ENCODE measurements at places on chromosomes 5 and 9.

DNA sequence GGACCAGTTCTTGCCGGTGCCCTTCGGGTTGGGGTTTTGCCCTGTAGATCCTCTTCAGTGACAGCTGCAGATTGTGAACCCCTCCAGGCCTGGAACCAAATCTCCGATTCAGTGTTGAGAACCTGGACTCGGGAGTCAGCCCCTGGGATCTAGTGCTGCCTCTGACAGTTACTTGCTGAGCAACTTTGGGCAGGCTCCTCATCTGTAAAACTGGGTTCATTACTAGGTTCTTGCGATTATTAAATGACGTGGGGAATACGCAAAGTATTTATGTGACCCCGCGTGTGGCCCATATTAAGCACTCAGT is 600 bp downstream of the ERCC6L2 start:
- no peak for DNase-seq

- DNase-seq, result no peak
Measured at GRCh38 chr5:179832039-179832745, 11.5 kb downstream of the SQSTM1 start.

DNA sequence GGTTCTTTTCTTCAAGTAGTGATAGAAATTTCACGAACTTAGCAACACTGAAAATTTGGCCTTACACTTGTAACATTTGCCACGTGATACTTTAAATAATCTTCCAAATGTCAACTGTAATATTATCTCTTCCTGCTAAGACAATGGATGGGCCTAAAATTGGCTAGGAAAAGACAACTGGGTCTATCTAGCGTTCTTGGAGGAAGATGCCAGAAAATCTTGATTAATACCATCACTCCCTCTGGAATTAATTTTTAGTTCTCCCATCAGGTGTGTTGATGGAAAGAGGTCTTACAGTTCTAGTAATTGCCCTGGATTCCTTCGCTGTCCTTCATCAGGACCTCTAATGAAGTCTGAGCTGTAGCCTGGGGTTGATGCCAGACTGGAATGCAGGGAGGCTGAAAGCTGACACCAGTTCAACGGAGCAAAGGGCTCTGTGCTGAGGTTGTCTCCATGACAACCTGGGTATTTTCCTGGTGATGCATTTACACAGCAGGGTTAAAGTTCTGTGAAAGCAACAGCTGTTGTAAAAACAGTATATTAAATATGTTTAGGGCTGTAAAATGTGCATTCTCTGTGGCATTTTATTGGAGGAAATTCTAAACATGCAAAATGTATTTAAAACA is 92.3 kb downstream of the GAS1 start:
- peak; percentile 93 for DNase-seq

GRCh38 chr5:55645304-55645703 is 66.8 kb downstream of the SLC38A9 start:
- peak; percentile 33 for DNase-seq

DNA sequence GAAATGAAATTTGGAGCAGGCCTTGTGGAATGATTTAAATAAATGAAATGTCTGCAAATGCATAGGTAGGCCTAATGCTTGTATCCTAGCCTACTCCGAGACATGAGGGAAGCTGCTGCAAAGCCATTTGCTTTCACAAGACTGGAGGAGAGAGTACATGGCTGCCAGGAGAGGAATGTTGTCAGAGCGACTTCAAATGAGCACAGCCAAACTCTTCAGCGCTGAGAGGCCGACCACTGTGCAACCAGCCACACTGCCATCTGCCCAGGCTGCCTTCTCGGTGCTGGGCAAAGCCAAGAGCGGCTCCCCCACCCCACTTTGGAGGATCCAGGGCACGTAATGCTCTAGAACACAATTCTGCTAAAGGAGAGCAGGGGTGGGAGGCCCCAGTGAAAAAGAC is 122.6 kb downstream of the RASEF start:
- DNase-seq, result no peak

GRCh38 chr9:79928661-79929223 is 357.0 kb downstream of the TLE4 start:
- DNase-seq, result no peak

DNA sequence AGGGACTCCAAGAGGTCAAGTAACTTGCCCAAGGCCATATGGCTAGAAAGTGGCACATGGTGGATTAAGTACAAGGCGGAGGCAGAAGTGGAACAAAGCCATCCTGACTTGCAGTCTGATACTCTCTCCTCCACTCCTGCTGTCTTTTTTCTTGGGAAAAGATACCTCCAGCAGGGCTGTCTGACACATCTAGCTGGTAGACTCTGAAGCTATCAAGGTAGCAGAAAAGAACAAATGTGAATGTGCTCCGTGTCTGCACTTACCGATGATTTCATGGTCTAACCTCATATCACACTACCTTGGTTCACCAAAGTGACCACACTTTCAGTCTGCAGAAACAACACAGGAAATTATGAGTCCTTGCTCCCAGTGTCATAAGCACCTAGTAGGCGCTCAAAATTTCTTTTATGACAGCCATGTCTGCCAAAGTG is 284.8 kb downstream of the CRB2 start:
- DNase-seq, result no peak

- no peak for DNase-seq
Measured at GRCh38 chr5:137761566-137761965, 7.4 kb upstream of the HNRNPA0 start.

DNA sequence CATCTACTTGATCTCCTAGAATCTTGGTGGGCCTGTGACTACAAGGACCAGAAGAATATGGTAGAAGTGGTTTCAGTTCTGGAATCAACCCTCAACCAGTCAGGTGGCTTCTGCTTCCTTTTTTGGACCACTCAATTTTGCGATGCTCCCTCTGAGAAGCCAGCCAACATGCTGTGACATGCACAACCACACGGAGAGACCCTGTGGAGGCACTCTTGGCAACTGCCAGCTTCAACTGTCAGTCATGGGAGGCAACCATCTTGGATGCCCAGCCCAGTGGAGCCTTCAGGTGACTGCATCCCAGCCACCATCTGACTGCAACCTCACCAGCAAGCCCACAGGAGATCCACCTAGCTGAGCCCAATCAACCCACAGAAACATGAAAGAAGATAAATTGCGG is 137.3 kb downstream of the FAM114A2 start:
- no peak for DNase-seq

DNA sequence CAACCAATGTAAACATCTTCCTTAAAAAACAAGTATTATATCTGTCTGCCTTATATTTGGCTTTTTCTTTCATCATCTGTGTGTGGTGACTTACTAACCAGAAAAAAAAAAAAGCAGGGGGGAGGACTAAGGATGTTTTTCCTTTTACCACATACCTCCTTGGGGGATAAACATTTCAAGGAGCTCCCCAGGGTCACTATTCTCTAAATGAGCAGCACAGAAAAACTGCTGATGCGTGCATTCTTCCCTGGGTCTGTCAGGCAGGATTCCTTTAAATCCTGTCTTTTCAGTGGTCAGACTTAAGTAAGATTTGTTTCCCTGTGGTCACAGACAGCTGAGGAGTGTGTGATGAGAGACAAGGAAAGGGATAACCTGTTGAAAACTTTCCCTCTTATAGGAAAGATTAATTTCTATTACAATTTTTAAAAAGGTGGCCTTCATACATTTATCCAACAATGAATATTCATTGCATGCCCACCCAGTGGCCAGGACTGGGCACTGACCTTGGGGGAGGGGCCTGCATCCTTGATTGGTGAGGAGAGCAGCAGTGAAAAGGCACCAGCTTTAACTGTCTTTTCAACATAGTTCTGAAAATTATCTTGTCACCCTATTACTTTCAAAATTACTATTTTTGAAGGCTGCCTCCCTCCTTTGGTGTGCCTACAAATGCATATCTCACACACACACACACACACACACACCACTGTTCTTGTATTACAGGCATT is 123.1 kb downstream of the TLE4 start:
- DNase-seq, result peak; percentile 86

GRCh38 chr5:12095808-12096281 is 191.6 kb upstream of the CTNND2 start:
- peak; percentile 14 for DNase-seq

GRCh38 chr5:57246426-57246825 is 72.6 kb downstream of the GPBP1 start:
- DNase-seq, result no peak

GRCh38 chr5:127950707-127951391 is 132.7 kb upstream of the SLC12A2 start:
- no peak for DNase-seq

DNA sequence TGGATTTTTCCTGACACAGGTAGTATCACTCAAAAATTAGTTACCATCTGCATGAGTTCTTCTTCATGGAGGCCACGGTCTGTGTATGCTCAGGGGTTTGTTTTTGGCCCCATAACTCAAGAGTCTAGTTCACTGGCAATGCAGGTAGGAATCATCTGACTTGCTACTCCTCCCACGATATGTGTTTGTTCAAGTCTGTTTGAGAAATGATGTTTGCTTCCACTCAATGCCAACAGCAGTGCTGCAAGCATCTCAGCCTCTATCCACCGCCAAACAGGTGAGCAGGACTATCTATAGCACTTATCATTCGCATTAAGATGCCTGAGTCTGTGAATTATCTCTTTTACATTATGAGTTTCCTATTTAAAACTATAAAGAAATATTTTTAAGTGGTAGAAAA is 264.8 kb upstream of the PTGER4 start:
- DNase-seq, result no peak

DNA sequence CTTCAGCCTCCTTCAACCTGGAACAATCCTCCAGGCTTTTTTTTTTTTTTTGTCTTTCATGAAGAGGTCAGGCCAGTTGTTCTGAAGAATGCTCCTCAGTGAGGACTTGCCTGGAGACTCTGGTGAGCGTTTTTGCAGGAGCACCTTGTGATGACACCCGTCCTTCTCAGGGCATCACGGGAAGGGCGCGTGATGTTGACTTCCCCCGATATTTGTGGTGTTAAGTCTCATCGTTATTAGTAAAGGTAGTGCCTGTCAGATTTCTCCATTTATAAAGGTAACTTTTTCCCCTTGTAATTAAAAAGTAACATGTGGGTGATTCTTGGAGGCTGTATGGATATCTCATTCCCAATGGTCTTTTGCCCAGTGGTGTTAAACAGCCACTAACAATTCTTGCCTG is 11.1 kb upstream of the PSMB7 start:
- DNase-seq, result no peak

GRCh38 chr5:59180515-59180914 is 597.6 kb downstream of the RAB3C start:
- no peak for DNase-seq

DNA sequence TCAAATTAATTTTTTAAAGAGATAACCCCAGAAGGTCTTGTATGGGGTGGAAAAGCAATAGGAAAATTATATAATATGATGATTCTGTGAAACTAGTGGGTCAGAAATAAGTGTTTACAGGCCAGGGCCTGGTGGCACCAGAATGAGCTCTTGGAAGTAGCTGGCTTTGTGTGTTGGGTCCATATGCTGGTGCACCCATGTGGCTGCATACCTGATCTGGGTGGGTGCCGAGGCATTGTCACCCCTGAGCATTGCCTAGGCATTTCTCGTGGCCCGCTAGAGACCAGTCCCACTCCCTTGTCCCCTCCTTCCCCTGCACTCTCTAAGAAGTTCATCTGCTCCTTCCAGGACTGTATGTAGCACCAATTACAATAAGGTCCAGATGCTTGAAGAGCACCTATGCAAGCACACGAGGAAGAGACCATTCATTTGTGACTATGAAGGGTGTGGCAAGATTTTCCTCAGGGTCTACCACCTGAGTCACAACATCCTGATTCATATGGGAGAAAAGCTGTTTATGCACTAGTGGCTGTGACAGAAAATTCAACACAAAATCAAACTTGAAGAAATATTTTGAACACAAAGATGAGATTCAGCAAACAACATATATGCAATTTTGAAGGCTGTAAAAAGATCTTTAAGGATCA is 19.8 kb upstream of the IL33 start:
- no peak for DNase-seq

- peak; percentile 65 for DNase-seq
Measured at GRCh38 chr5:131324303-131324702, 60.5 kb downstream of the CDC42SE2 start.

DNA sequence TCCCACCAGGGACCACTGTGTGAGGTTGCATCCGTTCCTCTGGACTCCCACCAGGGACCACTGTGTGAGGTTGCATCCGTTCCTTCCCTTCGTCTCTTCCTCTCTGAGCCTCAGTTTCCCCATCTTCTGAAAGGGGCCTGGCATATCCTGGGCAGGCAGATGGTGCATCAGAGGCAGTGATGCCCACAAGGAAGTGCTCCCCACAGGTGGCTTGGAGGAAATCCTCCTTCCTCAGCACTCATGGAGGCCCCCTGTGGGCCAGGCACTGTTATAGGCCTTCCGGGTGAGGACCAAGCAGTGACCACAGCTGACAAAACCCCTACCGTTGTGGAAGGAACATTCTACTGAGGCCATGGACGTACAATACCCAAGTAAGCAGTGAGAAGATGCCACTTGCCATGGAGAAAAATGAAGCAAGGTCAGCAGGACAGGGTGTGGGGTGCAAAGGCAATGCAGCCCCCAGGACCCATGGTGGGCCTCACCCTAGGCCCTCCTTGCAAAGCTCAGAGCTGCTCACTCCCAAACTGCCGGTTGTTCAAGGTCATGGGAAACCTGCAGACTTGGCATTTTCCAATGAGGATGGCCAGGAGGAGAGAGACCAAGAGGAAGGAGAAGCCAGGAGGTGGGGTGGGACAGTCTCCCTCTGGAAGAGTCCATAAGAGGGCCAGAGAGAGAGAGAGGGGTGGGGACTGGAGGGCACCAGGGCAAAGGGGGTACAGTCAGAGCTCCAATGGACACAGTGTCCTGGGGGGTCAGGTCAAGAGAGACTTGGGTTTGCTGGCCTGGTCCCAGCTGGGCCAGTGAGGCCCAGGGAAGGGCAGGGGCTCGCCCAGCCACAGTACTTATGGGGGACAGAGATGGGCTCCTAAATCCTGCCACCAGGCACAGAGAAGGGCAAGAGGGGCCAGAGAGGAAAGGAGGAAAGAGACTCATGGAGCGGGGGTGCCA is 51.1 kb downstream of the C9orf50 start:
- peak; percentile 67 for DNase-seq

DNA sequence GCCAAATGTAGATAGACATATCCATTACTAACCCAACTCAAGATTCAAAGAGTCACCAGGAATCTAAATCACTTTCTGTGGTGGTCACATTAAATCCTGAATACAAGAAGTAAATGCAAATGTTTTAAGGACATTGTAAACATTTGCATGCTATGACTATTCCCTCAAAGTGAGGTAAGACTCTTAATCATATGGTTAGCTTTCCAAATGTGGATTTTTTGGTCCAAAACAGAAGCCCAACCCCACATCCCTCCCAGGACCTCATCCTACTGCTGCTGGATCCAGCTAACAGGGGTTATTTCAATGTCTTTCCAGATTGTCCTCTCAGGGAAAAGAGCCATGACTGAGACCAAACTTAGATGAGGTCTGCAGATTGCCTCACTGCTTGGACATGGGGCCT is 228.1 kb upstream of the PANK3 start:
- peak; percentile 21 for DNase-seq

DNA sequence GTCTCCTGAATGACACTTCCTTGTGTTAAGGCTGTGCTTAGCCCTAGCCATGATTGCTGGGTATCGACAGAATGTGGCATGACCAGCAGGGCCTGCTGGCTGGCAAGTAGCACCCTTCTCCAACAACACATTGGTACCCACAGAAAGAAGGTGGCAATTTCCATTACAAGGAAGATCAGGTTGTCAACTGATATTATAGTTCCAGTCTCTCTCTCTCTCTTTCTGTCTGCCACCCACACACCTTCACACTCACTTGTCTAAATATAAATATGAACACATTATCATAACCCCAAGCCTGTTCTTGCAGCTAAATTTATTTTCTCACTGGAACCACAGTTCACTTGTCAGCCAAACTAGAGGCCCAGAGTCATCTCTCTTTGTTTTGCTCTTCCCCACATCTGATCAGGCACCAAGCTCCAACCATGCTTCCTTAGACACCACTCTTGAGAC is 408.1 kb upstream of the PIK3R1 start:
- DNase-seq, result no peak
